ENCODE measurements at places on chromosomes 3 and 15. TPM values are rescaled to one million over a fixed set of nuclear protein-coding genes. Genes with fewer than 3 reads are reported as not detected.

GRCh38 chr15:85073556-85074194 lies 92.0 kb downstream of the PDE8A start:
- no peak for DNase-seq

DNA sequence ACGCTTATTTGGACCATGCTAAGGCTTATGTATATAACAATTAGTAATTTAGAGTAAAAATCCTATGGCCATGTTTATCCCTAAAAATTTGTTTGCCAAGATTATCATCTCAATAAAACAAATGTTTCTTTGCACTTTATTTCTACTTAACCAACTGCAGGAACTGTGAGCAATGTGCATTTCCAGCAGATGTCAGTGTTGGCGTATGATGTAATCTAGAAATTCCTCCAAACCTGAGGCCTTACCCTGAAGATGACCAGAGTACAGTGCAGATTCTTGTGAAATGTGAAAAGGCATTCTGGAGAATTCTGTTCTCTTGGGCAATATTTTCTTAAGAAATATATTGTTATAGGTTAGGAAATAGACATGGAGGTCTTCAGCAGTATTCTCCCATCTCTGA lies 205.9 kb downstream of the MBNL1 start:
- DNase-seq: peak; percentile 11

DNA sequence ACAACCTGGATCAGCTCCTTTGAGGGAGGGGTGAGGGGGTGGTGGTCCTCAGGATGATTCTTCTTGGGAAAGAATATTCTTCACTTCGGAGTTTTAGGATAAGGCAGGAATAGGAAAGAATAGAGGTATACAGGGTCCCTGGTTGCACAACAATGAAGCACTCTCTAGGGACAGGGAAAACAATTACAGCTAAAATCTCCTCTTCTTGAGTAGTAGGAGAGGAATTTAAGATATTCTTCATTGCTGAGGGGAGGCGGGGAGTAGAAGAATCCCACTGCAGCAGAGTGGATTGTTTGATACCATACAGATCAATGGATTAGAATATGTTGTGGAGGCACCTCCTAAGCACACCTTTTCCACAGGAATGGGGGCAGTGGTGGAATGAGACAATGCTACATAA lies 20.5 kb downstream of the SLC9C1 start:
- DNase-seq: no peak

GRCh38 chr3:39211332-39212130 lies 19.1 kb upstream of the XIRP1 start:
- DNase-seq: no peak

DNA sequence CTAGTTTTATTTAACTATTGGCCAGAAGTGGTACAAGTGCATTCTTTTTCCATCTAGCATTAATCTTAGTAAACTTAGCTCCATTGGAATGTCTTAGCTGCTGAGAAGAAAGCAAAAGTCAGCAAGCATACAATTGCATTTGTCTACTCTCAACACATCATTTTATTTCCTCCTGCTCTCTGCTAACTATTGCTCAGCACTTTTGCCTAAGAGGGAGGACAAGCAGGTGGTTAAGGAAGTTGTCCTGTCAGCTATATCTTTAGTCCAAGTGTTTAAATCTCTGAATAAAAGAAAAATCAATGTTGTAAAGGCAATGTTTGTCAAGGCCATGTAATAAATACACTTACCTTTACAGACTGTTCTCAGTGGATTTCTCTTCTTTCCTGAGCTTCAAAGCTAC lies 51.0 kb downstream of the FHIT start:
- DNase-seq: no peak

The GLCE gene
- total RNA-seq: 9.3 TPM

The PRKCD gene
- total RNA-seq: 15.5 TPM

The NUP210 gene
- 16.3 TPM for total RNA-seq

The TRPM7 gene
- total RNA-seq: 40.9 TPM

All from body of pancreas (tissue), 4 donors.